ENCODE measurements at places on chromosomes 13 and 19. TPM values are rescaled to one million over a fixed set of nuclear protein-coding genes. Genes with fewer than 3 reads are reported as not detected.

The ZNF333 gene
- total RNA-seq, result 3.0 TPM

The SPRY2 gene
- total RNA-seq, result 16.3 TPM

The KIR3DL2 gene
- not detected for total RNA-seq

The CNN1 gene
- total RNA-seq, result 0.44 TPM

The NLRP13 gene
- not detected for total RNA-seq

The ATCAY gene
- total RNA-seq, result 0.08 TPM

The CYTH2 gene
- total RNA-seq, result 58.3 TPM

Measured in A549 treated with AZD2906 at 1 μM for 4 hours (cell line).